ENCODE measurements at places on chromosomes 2 and 18.

GRCh38 chr18:22447792-22448191, 30.1 kb upstream of the CTAGE1 start:
- DNase-seq, result no peak

DNA sequence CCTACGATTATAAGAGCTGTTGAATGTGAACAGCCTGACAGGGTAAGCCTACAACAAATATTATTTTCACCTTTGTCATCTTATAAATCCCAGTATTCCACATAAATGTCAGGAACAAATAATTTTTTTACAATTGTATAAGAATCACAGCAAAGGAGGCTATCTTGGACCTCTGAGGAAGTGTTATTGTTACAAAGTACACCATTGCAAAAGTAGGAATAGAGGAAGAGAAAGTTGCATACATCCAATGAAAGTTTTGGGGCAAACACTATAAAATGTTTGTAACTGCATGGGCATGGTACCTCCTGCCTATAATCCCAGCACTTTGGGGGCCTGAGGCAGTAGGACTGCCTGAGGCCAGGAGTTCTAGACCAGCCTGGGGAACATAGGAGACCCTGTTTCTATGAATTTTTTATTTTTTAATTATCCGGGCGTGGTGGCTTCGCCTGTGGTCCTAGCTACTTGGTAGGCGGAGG, 715 bp upstream of the MEMO1 start:
- DNase-seq, result no peak

GRCh38 chr2:98404556-98405250, 40.0 kb upstream of the INPP4A start:
- DNase-seq, result no peak

DNA sequence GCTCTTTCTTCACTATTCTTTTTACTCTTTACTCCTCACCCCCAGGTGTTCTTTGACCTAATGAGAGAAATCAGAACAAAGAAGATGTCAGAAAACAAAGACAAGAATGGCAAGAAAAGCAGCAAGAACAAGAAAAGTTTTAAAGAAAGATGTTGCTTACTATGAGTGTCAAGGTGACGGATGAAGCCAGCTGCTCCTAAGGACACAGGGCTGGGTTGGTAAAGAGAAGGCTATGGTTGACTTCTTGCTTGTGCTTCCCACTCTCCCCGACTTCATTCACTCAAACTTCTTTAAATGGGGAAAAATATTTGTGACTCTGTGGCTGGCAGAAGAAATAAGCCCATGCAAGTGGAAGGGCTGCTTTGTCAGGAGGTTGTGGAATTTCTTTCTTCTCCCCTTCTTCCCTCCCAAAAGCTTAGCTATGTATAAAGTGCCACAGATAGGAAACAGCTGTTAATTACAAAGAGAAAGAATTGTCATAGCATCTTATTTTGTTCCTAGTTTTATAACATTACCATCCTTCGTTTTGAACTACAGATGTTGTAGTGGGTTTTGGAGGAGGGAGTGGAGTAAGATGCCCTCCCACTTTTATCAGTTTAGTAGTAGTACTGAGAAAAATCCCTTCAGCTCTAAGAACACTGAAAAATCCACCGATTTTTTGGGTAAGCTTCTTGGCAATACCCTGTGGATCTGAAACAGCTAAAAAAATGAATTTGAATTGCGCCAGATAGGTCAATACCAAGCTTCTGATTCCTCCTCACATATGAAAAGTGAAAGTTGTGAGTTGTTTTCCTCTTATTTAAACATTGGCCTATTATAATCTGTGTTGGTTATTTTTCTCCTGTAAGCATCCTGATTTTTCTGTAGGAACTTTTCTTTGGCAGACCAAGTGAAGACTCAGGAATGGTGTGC, 40.7 kb downstream of the RALB start:
- no peak for DNase-seq

- DNase-seq, result no peak
Measured at GRCh38 chr2:10830641-10831399, 18.2 kb upstream of the PDIA6 start.

DNA sequence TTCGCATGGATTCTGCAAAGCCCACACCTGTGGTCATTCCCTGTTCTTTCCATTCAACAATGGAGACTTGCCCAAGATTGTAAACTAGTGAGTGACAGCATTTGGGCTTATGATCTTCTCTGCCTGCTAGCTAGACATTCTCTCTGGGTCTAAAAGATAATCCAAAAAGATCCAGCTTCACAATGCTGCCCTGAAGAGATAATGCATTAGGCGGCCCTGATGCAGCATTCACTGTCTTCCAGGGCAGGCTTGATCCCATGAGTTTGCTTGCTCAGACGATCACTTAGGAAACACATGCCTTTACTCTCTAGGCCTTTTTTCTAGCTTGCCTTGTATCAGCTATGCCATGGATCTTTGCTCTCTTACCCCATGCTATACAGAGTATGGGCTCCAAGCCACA, 196.1 kb downstream of the SETBP1 start:
- DNase-seq, result no peak

Data from DMS 273 treated with DMSO at 0.1 percent for 48 hours (cell line).